ENCODE measurements at places on chromosomes 11 and 22. TPM values are rescaled to one million over a fixed set of nuclear protein-coding genes. Genes with fewer than 3 reads are reported as not detected.

- no peak for DNase-seq
Measured at GRCh38 chr11:13465909-13466371, 2.9 kb upstream of the BTBD10 start.

MAFF gene
- polyA plus RNA-seq, result 10.5 TPM

DNA sequence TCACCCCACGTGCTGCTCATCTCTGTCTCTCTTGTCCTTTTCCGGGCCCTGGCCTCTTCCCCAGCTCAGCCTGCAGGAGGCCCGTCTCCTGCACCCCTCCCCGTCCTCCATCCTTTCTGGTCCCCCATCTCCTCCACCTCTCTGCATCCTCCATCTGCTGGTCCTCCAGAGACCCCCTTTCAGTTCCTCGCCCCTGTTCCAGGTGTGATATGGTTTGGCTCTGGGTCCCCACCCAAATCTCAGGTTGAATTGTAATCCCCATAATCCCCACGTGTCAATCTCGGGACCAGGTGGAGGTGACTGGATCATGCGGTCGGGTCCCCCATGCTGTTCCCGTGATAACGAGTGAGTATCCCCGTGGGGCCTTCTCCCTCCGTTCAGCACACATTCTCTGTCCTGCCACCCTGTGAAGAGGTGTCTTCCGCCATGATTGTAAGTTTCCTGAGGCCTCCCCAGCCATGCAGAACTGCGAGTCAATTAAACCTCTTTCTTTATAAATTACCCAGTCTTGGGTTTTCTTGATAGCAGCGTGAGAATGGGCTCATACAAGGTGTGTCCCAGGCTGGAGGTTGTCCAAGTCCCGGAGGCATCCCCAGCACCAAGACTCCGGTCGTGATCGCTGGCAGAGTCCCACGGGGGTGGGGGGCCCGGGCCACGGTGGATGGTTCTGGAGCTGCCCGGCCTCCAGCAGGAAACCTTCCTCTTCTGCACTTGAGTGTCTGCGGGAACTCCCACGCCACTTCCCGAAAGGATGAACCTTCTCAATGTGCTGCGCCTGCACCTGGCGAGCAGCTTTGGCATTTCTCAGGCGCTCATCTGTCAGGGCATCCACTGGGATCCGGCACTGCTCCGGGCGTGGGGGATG, 29.0 kb upstream of the TOLLIP start:
- no peak for DNase-seq

DNA sequence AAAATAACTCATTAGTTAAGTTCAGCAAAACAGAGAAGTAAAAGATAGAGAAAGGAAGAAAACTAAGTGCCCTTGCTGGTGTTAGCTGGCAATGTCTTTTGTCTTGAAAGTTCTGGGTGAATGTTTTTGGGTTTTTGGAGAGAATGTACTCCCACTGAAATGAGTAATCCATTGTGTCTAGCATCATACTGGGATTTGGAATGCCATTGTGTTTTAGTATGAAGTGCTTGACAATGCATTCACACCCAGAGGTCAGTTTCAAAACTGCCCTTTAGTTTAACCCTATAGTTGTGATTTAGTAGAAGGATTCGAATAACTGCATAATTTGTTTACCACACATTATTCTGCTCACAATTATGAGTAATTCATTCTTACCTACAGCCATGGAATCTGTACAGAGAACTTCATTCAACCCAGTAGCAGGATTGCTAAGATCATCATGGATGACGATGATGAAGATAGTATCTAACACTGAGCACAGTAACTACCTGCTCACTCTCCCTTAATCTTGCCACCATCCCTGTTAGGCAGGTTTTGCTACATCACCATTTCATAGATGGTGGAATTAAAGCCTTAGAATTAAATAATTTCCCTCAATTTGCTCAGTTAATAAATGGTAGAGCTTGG, 33.9 kb downstream of the MAML2 start:
- DNase-seq, result no peak

CXCR5 gene
- not detected for polyA plus RNA-seq

DNA sequence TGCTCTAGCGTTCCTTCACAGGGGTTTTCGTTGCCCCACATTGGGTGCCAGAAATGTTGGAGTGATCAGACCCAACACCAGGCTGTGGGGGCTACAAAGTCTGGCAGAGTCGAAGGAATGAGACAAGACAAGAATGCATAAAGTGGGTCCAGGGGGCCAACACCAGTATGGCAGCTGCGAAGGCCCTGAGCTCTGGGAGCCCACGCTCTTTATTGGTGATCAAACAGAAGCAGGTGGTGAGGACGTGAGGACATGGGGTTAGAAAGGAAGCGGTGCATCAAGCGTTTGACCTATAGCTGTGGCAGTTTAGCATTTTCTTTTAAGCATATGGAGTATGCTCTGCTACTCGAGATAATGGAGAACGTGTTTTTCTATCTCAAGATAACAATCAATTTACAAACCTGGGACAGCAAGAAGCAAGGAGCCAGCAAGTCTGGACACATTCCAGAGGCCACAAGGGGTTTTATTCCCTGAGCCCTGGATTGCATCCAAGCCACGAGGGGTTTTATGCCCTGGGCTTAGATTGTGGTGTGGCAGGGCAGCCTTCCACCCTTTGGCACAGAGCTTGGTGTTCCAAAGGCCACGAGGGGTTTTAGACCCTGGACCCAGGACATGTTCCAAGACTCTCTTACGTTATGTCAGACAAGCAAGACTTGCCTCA, 3.9 kb upstream of the DNAJB13 start:
- no peak for DNase-seq

DNA sequence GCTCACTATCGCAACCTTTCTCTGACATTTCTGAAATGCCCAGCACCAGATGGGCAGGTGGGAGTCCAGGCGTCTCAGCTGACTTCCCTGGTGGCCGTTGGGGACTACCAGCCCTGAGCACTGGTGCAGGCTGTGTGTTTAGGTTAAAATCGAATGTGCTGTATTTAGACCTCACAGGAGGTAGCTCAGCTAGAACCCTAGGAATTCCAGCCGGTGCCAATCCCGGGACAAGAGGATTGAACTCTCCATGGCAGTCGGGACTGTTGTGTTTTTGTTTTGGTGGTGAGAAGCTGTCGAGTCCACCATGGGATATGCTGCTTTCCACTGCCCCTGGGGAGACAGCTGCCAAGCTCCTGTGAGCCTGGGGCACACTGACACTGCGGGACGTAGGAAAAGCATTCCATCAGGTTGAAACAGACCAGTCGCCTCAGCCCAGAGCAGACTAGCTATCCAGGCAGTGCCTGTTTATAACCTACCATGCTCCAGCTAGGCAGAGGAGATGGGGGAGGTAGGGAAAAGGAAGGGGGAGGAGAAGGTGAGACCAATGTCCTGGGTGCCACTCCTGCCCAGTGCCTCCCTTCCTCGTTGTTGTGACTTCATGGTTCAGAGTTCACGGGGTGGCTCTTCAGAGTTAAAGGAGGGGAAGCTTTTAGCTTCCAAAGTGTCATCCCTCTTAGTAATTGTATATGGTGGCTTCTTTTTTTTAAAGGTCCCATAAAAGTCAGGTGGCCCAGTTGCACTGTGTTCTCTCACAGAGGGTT, 53.0 kb downstream of the MICAL2 start:
- no peak for DNase-seq

C22orf31 gene
- polyA plus RNA-seq, result not detected

DNA sequence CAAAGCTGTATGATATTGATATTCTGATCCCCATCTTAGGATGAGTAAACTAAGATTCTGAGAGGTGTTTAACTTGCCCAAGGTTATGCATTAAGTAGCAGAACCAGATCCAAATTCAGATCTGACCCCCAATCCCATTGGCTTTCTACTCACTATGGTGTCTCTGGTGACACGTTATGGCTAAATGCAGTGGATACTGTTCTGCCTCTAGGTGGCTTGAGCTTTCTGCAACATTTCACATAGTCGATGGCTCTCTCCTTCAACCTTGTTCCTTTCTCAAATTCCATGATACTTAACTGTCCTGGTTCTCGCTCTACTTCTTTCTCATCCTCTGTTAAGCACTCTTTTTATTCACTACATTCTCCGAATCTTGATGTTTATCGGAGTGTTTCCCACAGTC, 9.4 kb downstream of the C11orf97 start:
- no peak for DNase-seq
